Endodermal cell (in vitro differentiated cells): ENCODE measurements at places on chromosomes 12 and 14.
A peak's percentile ranks its signal among the peaks of the same experiment; 100 is the strongest.

DNA sequence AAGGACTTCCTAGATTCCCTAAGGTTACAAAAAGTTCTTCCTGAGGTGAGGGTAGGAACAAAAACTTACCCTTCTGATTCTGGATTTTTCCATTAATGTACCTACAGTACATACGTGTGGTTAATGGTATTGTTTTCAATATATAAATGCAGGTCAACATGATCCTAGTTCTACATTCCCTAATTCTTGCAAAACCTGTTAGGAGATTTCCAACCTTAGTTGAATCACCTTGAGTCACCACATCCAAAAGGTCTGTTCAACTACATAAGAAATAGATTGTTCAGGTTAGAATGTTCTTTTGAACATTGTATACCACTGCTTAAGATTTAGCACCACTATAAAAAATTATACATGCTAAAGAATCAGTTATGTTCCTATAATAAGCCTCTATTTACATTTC, 118.9 kb downstream of the GARIN6 start:
- H3K36me3 ChIP-seq = no peaks in the 10 kb centered on the region
- no peak for DNase-seq
- H3K27ac ChIP-seq = no peak overlapping the region
- H3K4me1 ChIP-seq = peaks cover 7% of the 10 kb centered on the region
- H3K4me3 ChIP-seq = no peak overlapping the region
- no peaks in the 10 kb centered on the region for H3K27me3 ChIP-seq

- DNase-seq = no peak
- no peaks in the 10 kb centered on the region for H3K36me3 ChIP-seq
- H3K27ac ChIP-seq = no peak overlapping the region
- no peaks in the 10 kb centered on the region for H3K4me1 ChIP-seq
Measured at GRCh38 chr12:1857086-1857485, 36.7 kb downstream of the LRTM2 start.

DNA sequence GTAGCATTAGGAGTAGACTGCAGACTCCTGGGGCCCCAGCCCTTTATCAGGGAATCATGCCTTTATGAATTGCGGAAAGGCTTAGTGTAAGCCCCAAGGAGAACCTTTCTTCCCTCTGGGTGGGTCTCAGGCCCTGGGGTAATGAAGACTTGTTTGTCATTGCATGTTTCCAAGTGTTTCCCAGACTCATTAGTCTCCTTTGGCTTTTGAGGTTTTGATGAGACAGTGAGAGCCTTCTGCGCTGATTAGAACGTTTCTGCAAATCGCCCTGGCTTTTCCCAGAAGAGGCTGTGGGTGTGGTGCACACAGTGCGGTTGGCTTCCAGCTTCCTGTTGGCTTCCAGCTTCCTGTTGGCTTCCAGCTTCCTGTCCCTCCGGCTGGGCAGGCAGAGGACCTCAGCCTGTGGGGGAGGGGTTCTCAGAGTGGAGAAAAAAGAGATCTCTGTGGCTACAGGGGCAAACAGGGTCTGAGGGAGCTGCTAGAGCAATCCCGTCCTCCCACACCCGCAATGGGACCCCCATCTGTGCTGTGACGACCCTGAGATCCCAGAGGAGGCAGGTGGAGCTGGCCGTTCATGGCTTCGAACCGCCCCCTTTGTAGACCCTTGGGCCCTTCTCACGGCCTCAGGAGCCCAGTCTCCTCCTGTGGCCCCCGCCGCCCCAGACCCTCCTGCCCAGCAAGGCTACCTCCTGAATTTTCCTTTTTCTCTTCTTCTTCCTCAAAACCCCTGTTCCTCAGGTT, 42.1 kb downstream of the GPR68 start:
- peaks cover 11% of the 10 kb centered on the region for H3K36me3 ChIP-seq
- no peaks in the 10 kb centered on the region for H3K27me3 ChIP-seq
- H3K27ac ChIP-seq = no peak overlapping the region
- no peak overlapping the region for H3K4me3 ChIP-seq
- H3K4me1 ChIP-seq = no peaks in the 10 kb centered on the region

- no peaks in the 10 kb centered on the region for H3K27me3 ChIP-seq
- DNase-seq = no peak
- no peak overlapping the region for H3K27ac ChIP-seq
- H3K4me3 ChIP-seq = no peak overlapping the region
- no peaks in the 10 kb centered on the region for H3K36me3 ChIP-seq
Measured at GRCh38 chr12:26295001-26295400, 99.6 kb downstream of the SSPN start.

DNA sequence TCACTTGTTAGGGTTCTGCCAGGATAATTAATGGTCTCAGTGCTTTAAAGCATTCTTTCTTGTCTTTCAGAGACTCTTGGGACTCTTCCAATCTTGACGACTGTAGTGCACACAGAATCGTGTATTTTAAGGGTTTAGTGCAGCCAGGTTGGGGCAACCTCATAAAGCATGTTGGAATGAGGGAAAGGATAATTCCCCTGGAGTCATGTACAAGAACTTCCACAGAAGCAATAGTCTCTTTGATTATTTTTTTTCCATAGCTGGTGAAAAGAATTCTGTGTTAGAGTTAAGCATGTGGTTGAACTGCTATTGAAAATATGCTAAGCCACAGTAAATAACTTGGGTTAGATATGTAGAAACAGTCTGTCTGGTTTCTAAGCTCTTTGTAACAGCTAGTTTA, 246.8 kb upstream of the DAAM1 start:
- DNase-seq = no peak
- no peaks in the 10 kb centered on the region for H3K27me3 ChIP-seq
- no peak overlapping the region for H3K4me3 ChIP-seq
- no peaks in the 10 kb centered on the region for H3K36me3 ChIP-seq
- H3K4me1 ChIP-seq = no peaks in the 10 kb centered on the region

DNA sequence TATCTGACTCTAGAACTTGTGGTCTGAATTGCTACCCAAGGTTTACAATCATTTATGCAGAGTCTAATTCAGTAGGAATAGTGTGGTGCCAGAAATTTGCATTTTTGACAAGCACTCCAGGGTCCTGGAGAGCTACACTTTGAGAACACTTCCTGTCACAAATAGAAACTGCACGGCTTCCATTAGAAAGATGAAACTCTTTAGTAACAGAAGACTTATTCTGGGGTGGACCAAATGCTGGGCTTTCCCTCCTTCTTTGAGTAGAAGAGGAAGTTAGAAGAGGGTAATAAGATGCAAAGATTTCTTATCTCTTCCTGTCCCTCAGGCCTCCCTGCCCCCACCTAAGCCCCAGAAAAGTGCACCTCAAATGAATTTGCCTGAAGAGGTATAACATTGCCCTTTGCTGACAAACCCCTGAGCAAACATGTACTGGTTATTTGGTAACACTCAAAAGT, 28.4 kb downstream of the DGLUCY start:
- no peaks in the 10 kb centered on the region for H3K36me3 ChIP-seq
- no peaks in the 10 kb centered on the region for H3K27me3 ChIP-seq
- H3K4me3 ChIP-seq = no peak overlapping the region
- H3K27ac ChIP-seq = no peak overlapping the region
- DNase-seq = no peak

DNA sequence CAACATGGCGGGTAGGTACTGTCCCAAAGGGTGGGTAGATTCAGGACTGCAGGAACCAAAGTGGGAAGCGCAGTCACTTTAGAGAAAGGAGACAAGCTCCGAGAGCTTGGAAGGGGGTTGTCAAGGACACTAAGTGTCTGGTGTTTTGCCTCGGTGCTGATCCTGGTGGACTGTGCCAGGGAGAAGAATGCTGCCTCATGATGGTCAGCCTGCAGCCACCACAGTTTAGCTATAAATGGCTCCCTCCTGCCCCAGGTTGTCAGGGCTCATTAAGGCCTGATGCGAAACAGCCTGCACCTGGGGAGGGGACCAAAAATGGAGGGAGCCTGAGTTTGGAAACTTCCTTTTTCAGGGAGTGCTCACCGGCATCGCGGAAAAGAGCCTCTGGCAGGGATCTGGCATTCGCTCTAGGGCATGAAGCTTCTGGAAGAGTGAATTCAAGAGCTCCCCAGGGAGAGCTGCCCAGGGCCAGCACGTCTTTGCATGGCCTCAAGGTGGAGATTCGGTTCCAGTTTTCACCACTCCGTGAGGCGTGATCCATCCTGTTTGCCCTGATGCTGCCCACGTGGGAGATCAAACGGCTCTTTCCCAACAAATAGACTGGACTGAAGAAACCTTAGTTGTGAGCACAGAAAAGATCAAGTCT, 164.0 kb downstream of the FOXN3 start:
- H3K27me3 ChIP-seq = no peaks in the 10 kb centered on the region
- no peaks in the 10 kb centered on the region for H3K4me1 ChIP-seq
- peak; percentile 58 for DNase-seq
- H3K36me3 ChIP-seq = no peaks in the 10 kb centered on the region

GRCh38 chr14:100246809-100247428, 8.0 kb downstream of the YY1 start:
- H3K4me3 ChIP-seq = no peak overlapping the region
- peaks cover 22% of the 10 kb centered on the region for H3K36me3 ChIP-seq
- H3K27me3 ChIP-seq = no peaks in the 10 kb centered on the region
- H3K27ac ChIP-seq = no peak overlapping the region
- DNase-seq = peak; percentile 49
- H3K4me1 ChIP-seq = peaks cover 4% of the 10 kb centered on the region

- H3K27ac ChIP-seq = no peak overlapping the region
- H3K4me1 ChIP-seq = peaks cover 7% of the 10 kb centered on the region
- no peak for DNase-seq
- H3K4me3 ChIP-seq = no peak overlapping the region
- H3K36me3 ChIP-seq = no peaks in the 10 kb centered on the region
Measured at GRCh38 chr14:59570122-59570521, 6.5 kb downstream of the CCDC175 start.

- H3K27ac ChIP-seq = no peak overlapping the region
- peak; percentile 70 for DNase-seq
- H3K4me1 ChIP-seq = no peaks in the 10 kb centered on the region
- no peaks in the 10 kb centered on the region for H3K36me3 ChIP-seq
- peaks cover 33% of the 10 kb centered on the region for H3K27me3 ChIP-seq
- no peak overlapping the region for H3K4me3 ChIP-seq
Measured at GRCh38 chr14:103220134-103220981, 97.1 kb downstream of the TNFAIP2 start.
